Muscle of back (tissue), 13 donors: ENCODE measurements at places on chromosomes 1 and 21. TPM values are rescaled to one million over a fixed set of nuclear protein-coding genes. Genes with fewer than 3 reads are reported as not detected.
A peak's percentile ranks its signal among the peaks of the same experiment; 100 is the strongest.

Gene MYBPH
- polyA plus RNA-seq, result 211 TPM

DNA sequence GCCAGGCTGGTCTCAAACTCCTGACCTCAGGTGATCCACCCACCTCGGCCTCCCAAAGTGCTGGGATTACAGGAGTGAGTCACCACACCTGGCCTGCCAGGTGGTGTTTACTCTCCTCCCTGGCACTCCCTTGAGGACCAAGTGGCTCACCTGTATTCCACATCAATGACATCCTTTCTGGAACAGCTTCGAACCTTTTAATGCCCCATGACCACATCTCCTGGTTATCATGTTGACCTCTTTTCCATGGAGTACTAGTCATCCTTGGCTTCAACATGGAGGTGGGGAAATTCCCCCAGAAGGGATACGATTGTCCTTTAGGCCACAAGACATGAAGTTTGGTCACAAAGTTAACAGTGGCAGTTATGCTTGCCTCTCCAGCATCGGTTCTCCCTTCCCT is 66.9 kb downstream of the CDC7 start:
- DNase-seq, result no peak

GRCh38 chr1:167695147-167695546 is 26.6 kb upstream of the MPZL1 start:
- no peak for DNase-seq

- no peak for DNase-seq
Observed at GRCh38 chr1:113788802-113789201, 23.5 kb downstream of the RSBN1 start.

DNA sequence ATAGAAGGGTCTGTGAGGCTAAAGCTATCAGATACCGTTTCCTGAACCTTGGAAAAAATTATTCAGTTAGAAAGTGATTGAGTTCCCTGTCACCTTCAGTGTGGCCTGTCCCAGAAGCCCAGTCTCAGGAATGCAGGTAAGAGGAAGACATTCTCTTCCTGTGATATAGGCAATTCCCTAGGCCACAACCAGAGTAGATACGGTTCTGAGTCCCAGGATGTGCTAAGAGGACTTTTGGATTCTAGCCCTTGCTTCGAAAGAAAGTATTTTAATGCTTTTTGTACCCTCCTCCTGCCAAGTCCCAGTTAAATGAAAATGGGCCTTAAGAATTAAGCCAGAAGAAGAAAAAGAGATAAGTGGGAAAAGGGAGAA is 313.5 kb upstream of the PLXNA2 start:
- no peak for DNase-seq

- DNase-seq, result peak; percentile 60
Observed at GRCh38 chr1:62321446-62321845, 2.2 kb upstream of the KANK4 start.

Gene CFHR2
- polyA plus RNA-seq, result not detected

DNA sequence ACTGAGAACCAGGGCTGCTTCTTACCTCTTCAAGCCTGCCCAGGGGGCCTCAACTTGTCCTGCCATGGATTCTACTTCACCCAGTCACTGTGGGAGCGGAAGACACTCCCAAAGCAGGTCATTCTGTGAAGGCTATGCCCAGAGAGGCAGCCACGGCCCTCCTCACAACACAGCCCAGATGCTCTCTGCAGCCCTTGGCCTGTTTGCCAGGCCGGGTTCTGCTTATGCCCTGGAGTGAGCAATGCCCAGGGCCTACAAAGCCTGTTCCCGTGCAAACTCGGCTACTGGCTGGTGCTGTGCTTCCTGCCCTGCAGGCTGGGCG is 33.8 kb upstream of the SLC30A1 start:
- no peak for DNase-seq

GRCh38 chr21:42829417-42829816 is 49.9 kb downstream of the WDR4 start:
- no peak for DNase-seq
